ENCODE measurements at places on chromosomes 12 and 14.

- DNase-seq = no peak
Observed at GRCh38 chr12:4134448-4135263, 138.9 kb upstream of the CCND2 start.

DNA sequence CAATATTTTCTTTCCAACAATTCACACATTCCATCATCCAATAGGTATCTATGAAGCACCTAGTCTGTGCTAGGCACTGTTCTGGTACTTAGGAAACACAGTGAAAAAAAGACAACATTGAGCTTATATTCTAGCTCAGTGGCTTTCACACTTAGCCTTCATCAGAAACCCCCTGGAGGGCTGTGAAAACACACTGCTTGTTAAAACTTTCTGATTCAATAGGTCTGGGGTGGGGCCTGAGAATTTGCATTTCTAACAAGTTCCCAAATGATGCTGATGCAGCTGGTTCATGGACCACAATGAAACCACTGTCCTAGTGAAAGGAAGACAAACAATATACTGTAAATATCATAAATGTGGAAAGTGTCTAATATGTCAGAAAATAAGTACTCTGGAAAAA lies 5.9 kb downstream of the VTI1B start:
- no peak for DNase-seq

GRCh38 chr12:47808574-47809365 lies 10.9 kb downstream of the HDAC7 start:
- DNase-seq = peak; percentile 72

- DNase-seq = no peak
Observed at GRCh38 chr12:16506394-16506793, 99.6 kb downstream of the LMO3 start.

GRCh38 chr12:115243933-115244628 lies 560.1 kb upstream of the TBX3 start:
- DNase-seq = no peak

DNA sequence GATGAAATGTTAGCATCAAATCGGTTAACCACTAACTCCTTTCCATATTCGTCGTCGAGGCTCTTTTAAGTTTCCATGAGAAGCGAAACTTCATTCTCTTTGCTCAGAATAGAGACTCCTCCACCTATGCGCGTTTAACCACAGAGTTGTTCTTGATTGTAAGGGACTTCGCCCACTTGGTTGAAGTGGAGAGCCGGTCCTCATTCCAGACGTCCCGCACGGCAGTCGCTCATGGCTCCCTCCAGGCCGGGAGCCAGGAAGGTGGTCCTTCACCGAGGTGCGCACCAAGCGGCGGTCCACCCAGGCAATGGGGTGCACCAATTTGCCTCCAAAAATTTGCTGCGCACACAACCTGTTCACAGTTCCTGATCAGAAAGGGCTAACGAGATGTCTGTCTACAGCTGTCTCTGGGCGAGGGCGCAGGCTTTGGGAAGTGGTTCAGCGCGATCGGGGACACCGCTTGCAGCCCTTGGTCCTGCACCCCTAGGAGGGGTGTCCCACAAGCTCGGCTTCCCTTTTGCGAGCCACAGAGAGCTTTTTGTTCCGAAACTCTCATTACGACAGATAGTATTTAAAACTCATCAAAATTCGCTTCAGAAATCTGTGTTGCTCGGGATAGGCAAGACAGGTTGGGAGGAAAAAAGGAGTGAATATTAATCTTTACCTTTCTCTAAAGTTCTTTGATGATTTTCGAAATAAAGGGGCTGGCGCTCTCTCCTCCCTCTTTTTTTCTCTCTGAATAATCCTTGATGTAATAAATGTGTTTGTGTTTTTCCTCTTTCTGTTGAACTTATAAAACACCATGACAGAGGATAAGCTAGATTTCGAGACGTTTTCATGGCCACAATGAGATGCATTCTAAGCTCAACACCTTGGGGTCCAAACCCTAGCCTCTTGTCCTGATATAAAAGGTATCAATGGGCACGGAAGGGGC lies 6.4 kb upstream of the ALX1 start:
- DNase-seq = no peak

GRCh38 chr14:89826596-89826995 lies 127.9 kb downstream of the EFCAB11 start:
- no peak for DNase-seq

DNA sequence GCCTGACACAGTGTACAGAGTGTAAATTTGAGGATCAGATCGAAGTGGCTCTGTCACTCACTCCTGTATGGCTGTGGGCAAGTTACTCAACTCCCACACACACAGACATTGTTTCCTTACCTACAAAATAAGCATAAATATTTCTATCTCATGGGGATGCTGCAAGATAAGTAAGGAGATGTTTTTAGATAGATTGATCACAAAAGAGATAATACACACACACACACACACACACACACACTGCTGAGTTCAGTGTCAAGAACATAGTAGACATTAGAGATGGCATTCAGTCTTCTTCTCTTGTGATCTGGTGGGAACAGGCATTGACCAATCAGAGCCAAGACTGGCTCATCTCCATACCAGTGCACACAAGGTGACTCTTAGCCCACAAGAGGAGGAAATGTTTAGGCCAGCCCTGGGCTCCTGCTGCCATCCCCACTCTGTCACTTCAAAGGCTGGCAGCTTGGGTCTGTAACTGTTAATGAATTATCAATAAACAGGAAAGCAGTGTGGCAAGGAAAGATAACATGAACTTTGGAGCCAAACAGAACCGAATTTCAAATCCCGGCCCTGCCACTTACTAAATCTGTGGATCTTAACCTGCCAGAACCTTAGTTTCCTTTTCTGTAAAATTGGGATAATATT lies 3.4 kb upstream of the RNASE8 start:
- DNase-seq = no peak

GRCh38 chr14:95341115-95341514 lies 21.4 kb upstream of the CLMN start:
- DNase-seq = no peak

- no peak for DNase-seq
Observed at GRCh38 chr12:69163681-69164362, 75.5 kb upstream of the CPSF6 start.

GRCh38 chr12:26704684-26705460 lies 128.1 kb downstream of the ITPR2 start:
- DNase-seq = peak; percentile 85

GRCh38 chr12:105956662-105957457 lies 181.9 kb downstream of the NUAK1 start:
- no peak for DNase-seq

- DNase-seq = no peak
Observed at GRCh38 chr12:42967850-42968249, 378.3 kb upstream of the PRICKLE1 start.

GRCh38 chr14:103735022-103735421 lies 19.4 kb downstream of the ZFYVE21 start:
- DNase-seq = no peak

GRCh38 chr12:49920241-49920914 lies 16.7 kb upstream of the FAIM2 start:
- peak; percentile 73 for DNase-seq

All from suppressor macrophage treated with lipopolysaccharide for 4 hours (primary cell).